ENCODE measurements at places on chromosomes 5 and 9.
A peak's percentile ranks its signal among the peaks of the same experiment; 100 is the strongest.

DNA sequence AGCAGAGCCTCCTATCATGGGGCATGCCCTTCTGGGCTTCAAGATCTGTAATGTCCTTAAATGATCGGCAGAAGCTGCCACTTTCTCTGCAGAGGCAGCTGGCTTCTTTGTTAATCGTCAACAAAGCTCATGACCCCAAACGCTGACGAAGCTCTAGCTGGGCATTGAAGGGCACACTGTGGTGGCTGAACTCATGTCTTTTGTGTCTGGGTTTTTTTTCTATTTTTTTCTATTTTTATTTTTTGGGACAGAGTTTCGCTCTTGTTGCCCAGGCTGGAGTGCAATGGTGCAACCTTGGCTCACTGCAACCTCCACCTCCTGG lies 65.2 kb upstream of the ASS1 start:
- DNase-seq: no peak

- DNase-seq: no peak
Measured at GRCh38 chr5:668283-668995, 24.7 kb downstream of the TPPP start.

GRCh38 chr5:116765441-116765840 lies 190.8 kb upstream of the SEMA6A start:
- DNase-seq: no peak

DNA sequence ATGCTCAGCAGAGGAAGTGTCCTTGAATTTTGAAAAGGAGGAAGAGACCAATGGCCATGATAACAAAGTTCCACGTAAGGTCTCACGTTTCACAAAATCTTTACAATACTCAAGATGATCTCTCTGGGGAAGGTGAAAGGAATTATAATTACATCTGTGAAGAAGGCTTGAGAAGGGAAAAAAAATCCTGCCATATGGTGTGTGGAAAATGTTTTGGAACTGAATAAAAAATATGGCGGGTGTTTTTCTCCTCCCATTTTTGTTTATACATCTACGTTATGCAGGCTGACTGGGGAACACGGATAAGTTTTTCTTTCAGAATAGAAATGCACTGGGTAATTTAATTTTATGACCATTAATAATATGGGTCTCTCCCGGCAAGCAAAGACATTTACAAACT lies 425.6 kb upstream of the BRINP1 start:
- DNase-seq: no peak

DNA sequence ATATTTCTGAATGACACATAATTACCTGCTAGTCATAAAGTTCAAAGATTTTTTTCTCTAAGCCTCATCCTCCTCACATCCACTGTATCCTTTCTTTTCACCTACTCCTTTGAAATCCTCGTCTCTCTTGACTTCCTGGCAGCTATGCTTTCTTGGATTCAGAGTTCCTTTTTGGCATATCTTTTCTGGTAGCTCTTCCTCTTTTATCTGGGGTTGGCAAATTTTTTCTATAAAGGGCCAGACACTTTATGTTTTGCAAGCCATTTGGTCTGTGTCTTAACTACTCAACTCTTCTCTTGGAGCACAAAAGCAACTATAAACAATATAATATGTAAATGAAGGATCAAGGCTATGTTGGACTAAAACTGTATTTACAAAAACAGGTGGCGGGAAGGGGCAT lies 197.5 kb downstream of the KIAA0825 start:
- DNase-seq: no peak

DNA sequence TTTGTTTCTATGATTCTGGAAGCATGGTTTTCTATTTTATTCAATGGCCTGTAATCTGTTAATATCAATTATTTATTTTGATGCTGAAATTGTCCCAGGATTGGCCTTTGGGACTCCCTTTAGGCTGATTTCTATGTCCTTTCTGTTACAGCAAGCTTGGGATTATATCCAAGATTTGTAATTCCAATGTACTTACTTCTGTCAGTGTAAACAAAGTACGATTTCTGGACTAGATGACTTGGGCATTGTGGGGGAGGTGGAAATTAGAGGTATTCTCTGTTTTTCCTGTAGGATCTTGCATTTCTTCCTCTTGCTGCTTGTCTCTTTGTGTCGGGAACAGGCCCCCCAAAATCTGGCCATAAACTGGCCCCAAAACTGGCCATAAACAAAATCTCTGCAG lies 3.7 kb downstream of the PCDHGA12 start:
- no peak for DNase-seq

DNA sequence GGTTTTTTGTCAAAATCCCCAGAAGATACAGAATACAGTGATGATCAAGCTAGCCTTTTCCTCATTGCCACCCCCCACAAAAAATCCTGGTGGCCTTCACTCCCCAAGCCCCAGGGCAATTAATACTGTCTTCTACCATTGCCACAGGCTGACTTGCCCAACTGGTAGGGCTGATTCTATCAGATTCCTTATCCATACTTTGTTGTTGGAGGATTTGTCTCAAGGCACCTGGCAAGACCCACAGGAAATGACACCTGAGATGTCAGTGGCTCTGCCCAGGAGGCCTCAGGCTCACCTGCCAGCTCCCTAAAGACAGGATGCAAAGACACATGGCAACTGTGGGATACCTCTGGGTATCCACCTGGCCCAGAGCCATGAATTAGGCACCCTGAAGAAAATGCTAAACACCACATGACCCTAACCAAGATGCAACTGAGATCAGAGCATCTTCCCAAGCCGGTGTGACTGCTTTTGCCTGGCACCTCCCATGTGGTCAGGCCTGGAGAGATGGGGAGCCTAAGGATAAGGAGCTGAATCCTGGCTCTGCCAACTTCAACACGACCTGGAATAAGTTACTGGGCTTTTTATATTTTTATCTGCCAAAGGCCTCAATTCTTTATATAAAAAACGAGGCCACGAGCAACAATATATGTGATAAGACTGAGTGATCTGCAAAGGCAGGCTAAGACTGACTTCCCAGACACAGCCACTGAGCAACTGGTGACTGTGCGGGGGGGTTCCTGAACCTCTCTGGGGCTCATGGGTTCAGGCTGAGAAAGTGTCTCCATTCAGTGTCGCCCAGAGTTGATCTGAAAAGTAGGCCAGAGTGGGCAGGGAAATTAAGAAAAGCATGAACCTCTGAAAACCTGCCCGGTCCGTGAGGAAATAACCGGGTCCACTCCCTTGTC lies 944 bp downstream of the ATOX1 start:
- DNase-seq: no peak

- peak; percentile 64 for DNase-seq
Measured at GRCh38 chr9:122463828-122464632, 13.7 kb downstream of the OR1J1 start.

DNA sequence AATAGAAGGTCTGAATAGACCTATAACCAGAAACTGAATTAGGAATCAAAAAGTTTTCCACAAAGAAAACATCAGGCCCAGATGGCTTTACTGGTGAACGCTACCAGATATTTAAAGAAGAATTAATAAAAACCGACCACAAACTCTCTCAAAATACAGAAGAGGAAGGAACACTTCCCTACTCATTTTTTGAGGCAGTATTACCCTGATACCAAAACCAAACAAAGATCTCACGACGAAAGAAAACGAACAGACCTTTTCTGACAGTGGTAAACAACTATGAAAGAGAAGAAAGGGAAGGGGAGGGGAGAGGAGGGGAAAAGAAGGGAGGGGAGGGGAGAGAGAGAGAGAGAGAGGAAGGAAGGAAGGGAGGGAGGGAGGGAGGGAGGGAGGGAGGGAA lies 13.5 kb downstream of the B4GALT1 start:
- no peak for DNase-seq

DNA sequence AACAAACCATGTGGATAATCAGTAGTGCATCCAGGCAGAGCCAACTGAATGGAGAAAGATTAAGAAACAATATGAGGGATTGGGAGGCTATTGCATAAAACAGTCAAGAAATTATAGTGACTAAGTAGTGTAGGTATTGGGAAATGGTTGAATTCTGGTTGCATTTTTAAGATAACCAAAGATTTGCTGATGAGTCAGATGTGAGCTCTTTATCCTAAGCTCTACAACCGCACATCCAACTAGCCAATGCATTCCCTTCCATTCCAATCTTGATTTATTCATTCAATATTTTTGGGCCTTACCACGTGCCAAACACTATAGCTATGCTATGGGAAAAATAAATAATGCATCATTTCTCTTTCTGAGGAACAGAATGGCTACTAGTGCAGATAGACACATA lies 524.5 kb upstream of the RGMB start:
- DNase-seq: no peak

- DNase-seq: no peak
Measured at GRCh38 chr9:15306068-15306756, 804 bp downstream of the TTC39B start.

DNA sequence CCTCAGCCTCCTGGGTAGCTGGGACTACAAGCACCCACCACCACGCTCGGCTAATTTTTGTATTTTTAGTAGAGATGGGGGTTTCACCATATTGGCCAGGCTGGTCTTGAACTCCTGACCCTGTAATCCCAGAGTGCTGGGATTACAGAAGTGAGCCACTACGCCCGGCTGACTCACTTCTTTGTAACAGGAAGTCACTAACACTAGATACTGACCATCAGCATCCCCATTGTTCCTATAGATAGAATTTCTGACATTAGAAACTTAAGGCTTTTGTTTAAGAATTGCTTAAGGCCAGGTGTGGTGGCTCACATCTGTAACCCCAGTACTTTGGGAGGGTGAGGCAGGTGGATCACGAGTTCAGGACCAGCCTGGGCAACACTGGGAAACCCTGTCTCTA lies 42.2 kb downstream of the LEAP2 start:
- DNase-seq: no peak

- DNase-seq: no peak
Measured at GRCh38 chr5:13932561-13932960, 11.9 kb downstream of the DNAH5 start.

All from NCI-H460 (cell line).